ENCODE measurements at places on chromosomes 6 and 20. TPM values are rescaled to one million over a fixed set of nuclear protein-coding genes. Genes with fewer than 3 reads are reported as not detected.
A peak's percentile ranks its signal among the peaks of the same experiment; 100 is the strongest.

- DNase-seq: no peak
These were observed 235.4 kb downstream of the BTBD9 start for GRCh38 chr6:38404355-38404754.

DNA sequence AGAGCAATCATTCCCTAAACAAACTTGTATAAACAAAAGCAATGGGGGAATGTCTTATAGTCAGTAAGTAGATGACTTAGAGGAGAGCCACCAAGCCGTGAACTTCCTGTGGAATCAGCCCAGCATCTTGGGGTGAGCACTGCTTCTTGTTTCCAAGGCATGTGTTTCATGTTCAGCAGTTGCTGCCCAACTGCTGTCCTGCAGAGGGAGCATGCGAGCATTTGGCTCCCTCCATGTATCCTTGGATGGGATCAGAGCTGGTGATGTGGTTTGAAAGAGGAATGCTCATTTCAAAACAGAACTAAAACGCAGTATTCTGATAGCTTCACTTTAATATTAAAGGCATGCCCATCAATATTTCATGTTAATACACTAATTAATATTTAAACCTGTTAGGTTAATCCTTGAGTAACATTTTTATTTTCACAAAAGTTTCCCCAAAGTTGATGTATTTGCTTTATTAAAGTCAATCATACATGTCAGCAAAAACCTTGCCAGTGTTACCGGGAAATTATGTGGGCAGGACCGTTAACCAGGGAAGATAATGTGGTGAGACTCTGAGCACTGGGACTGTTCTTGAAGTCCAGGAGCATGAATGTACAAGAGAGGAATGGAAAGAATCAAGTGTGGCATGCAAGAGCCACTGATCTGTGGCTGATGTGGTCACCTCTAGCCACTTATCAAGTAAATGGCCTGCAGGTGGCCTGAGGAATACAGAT lies 172.1 kb upstream of the GGTLC1 start:
- peak; percentile 16 for DNase-seq

GRCh38 chr6:24923885-24924401 lies 11.8 kb downstream of the RIPOR2 start:
- no peak for DNase-seq

Gene BEND3
- 0.49 TPM for polyA plus RNA-seq

Gene NKAIN4
- polyA plus RNA-seq: not detected

Gene GMPR
- polyA plus RNA-seq: 7.3 TPM

- no peak for DNase-seq
These were observed 505 bp upstream of the WRNIP1 start for GRCh38 chr6:2764610-2765165.

DNA sequence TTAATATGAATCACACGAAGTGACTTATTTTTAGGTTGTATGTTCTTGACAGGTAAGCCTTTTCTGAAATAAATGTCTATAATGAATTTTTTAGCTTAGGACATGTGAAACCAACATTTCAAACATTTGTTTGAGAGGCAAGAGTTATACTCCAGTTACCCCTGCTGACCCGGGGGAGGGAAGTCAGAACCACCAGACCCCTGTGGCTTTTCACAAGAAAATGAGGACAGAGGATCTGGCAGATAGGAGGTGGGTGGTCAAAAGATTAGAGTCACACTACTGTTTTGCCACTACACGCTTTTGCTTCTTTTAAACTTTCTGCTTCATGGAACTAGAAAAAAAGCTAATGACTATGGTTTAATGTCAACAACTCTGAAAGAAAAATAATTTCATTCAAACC lies 27.5 kb upstream of the ADGRF4 start:
- DNase-seq: no peak

GRCh38 chr20:59122566-59122919 lies 41.1 kb upstream of the ZNF831 start:
- DNase-seq: no peak

DNA sequence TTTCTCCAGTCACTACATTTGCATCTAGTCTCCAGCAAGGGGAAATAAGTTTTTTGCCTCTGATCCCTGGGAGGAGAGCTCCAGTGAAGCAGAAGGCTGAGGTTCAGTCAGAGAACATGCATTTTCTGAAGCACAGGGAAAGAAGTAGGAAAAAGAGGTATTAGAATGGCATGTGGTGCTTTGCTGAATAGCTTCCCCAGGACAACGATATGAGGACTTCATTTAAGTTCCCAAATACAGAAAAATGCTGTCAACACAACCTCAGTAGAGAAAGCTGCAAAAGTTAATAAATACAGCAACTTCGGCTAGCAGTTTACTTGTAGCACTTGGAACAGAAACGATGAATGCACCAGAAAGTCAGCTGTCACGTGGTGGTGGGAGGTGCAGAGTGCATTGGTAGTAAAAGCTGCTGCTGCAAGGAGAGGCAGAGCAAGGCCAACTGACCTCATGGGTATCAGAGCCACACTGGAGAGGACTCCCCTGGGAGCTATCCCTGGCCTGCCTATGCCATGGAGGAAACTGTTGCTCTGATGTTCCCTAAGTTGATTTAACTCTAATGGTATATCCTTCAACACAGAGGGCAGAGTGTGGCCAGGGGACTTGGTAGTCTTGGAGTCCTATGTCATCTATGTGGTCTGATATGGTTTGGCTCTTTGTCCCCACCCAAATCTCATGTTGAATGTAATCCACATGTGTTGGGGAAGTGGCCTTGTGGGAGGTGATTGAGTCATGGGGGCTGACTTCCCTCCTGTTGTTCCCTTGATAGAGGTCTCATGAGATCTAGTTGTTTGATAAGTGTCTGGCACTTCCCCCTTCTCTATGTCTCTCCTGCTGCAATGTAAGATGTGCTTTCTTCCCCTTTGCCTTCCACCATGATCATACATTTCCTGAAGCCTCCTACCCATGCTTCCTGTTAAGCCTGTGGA lies 85.9 kb downstream of the ADTRP start:
- DNase-seq: no peak

Gene ACTL10
- 0.44 TPM for polyA plus RNA-seq

GRCh38 chr20:53174454-53174853 lies 202.3 kb downstream of the TSHZ2 start:
- DNase-seq: no peak

GRCh38 chr6:16626650-16627049 lies 134.6 kb downstream of the ATXN1 start:
- no peak for DNase-seq

Gene ZFP57
- 0.32 TPM for polyA plus RNA-seq

GRCh38 chr6:87671555-87672029 lies 30.4 kb downstream of the AKIRIN2 start:
- DNase-seq: no peak

DNA sequence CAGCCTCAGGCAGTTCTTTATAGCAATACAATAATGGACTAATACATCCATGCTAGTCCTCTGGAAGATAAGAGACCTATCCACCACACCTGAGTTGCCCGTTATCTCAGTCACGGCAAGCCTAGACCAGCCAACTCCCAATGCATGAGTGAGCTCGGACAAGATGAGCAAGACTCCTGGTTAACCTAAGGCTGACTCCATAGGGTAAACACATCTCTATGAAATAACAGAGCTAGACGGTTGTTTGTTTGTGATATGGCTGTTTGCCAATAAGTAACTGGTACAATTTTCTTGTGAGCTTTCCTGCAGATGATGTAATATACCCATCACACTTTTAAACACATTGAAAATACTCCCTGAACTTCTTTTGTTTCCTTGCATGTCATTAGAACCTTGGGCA lies 70.6 kb upstream of the PHACTR1 start:
- no peak for DNase-seq

- DNase-seq: no peak
These were observed 433.7 kb upstream of the HSF2 start for GRCh38 chr6:121965739-121966138.

DNA sequence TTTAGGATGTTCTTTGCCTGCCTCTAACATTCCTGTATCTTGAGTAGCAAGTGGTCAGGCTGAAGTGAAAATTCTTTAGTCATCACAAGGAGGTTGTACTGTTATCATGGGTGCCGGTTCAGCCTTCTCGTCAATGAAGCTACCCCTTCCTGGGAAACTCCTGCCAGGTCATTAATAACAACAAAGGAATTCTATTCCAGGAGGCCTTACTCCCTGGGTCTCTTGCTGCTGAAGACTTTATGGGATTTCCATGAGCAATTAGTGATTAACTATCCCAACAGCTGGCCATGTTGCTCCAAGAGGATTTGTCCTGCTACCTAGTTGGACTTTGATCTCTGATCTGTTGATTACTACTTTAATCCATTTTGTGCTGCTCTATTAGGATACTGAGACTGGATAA lies 62.7 kb upstream of the ELOVL5 start:
- DNase-seq: peak; percentile 10
